ENCODE measurements at places on chromosomes 16 and 17.

DNA sequence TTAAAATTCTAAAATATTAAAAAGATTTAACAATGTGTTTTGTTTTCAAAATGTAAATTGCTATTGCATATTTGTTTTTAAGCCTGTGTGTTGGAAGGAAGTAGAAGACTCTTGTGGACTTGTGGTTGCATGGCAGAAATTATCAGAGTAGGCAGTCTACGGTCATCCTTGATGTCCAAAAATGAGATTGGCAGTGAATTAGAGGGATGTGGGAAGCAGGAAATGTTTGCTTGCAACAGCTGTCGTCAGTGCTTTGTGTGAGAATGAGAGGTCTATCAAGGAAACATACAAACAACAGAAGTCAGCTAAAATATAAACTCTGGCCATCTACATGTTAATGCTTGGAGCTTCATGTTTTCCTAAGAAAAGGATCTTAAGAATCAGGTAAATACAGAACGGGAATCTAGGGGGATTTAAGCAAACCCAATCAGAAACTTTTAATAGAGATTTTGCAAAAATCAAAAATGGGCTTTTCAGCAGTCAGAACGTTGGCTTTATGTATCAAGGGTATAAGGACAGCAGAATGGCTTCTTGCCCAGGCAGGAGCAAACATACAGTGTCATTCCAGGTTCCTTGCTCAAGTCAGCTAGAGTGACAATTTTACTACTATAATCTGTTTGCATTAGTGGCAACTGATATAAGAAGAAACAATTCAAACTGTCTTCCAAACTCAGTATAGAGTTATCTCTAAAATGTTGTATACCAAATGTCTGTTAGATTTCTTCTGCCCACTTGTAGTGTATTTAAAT lies 196.7 kb downstream of the CYB561 start:
- DNase-seq: no peak

- no peak for DNase-seq
These were observed 135.4 kb upstream of the KIF2B start for GRCh38 chr17:53687324-53687723.

DNA sequence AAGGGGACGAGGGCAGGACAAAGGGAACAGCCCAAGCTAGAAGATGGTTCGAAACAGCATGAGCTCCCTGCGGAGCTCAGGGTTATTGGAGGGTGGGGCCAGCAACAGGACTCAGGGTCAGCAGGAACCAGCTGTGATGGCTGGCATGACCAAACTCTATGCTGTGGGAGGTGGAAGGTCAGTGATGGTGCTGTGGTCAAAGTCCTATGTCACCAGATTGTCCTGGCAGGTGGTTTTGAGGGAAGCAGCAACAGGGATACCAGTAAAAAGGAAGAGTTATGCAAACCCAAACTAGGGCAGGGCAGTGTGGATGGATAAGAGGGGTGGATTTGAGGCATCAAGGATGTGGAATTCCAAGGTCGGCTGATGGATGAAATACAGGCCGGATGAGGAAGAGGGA lies 32.4 kb downstream of the CACNG4 start:
- DNase-seq: no peak

- no peak for DNase-seq
These were observed 29.7 kb upstream of the ITGA3 start for GRCh38 chr17:50026046-50026675.

GRCh38 chr16:63530208-63530607 lies 1494.0 kb upstream of the CDH8 start:
- no peak for DNase-seq

- DNase-seq: no peak
These were observed 1.1 kb upstream of the TRPV3 start for GRCh38 chr17:3558603-3559269.

GRCh38 chr17:32161029-32161428 lies 18.7 kb downstream of the RHOT1 start:
- DNase-seq: no peak

- no peak for DNase-seq
These were observed 38.5 kb downstream of the ZNF276 start for GRCh38 chr16:89759746-89760340.

DNA sequence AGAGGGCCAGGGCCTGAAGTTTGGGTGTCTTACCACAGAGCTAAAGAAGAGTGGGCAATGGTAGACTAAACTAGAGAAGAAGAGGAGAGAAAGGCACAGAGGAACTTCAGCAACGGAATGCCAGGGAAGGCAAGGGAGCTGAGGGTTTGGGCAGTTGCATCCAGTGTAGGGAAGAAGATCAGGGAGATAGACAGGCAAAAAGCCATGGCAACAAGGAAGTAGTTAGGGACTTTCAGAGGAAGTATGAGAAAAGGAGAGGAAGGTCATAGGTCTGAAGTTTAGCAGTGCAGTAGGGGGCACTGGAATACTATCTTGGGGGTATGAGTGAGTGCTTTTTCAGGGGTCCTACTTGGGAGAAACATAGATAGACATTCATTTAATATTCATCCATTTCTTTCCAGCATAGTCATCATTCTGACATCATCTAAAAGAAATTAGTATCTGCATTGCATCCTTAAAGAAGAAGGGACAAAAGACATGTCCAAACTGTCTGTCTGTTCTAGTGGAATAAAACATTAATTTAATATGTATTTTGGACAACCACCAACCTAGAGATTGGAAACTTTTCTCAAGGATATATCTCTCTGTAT lies 2.2 kb upstream of the NF1 start:
- no peak for DNase-seq
